ENCODE measurements at places on chromosomes 4 and X. TPM values are rescaled to one million over a fixed set of nuclear protein-coding genes. Genes with fewer than 3 reads are reported as not detected.

DNA sequence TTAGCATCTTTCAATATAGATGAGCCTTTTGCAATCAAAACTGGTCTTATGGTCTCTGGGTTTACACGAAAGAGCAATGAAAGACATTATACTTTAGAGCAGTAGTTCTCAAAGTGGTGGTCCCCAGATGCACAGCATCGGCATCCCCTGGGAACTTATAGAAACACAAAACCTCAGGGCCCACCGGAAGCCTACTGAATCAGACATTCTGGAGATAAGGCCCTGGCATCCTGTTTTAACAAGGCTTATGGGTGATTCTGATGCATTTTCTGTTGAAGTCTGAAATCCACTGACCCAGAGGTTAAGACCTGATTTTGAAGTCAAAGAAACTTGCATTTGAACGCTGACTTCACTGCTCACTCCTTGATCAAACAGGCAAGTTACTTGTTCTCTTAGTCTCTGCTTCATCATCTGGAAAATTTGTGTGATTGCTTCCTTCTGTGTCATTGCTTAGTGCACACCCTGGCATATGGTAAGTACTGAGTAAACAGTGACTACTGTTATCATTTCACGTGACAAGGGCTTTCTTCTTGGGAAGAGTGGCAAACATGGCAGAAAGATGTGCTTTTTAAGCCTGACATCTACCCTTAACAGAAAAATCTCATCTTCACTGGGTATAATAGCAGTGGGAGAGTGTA lies 14.5 kb downstream of the CHRNA9 start:
- H3K36me3 ChIP-seq = no peaks in the 10 kb centered on the region
- no peaks in the 10 kb centered on the region for H3K27me3 ChIP-seq
- no peaks in the 10 kb centered on the region for H3K4me1 ChIP-seq
- DNase-seq = no peak
- H3K27ac ChIP-seq = peak overlapping the region; percentile 44

GRCh38 chr4:105059337-105059736 lies 87.3 kb upstream of the TET2 start:
- H3K27me3 ChIP-seq = no peaks in the 10 kb centered on the region
- H3K27ac ChIP-seq = no peak overlapping the region
- H3K4me3 ChIP-seq = no peak overlapping the region
- H3K36me3 ChIP-seq = no peaks in the 10 kb centered on the region
- no peak for DNase-seq

GRCh38 chrX:138411048-138411447 lies 300.5 kb downstream of the FGF13 start:
- H3K4me3 ChIP-seq = no peak overlapping the region
- no peak overlapping the region for H3K27ac ChIP-seq
- H3K36me3 ChIP-seq = no peaks in the 10 kb centered on the region
- DNase-seq = no peak
- H3K4me1 ChIP-seq = no peaks in the 10 kb centered on the region

The AWAT1 gene
- not detected for total RNA-seq

The SOX3 gene
- 3.4 TPM for total RNA-seq

GRCh38 chr4:77600521-77601451 lies 4.8 kb upstream of the CXCL13 start:
- no peaks in the 10 kb centered on the region for H3K4me1 ChIP-seq
- H3K27me3 ChIP-seq = peaks cover 32% of the 10 kb centered on the region
- no peak overlapping the region for H3K4me3 ChIP-seq
- H3K36me3 ChIP-seq = no peaks in the 10 kb centered on the region
- H3K27ac ChIP-seq = no peak overlapping the region

DNA sequence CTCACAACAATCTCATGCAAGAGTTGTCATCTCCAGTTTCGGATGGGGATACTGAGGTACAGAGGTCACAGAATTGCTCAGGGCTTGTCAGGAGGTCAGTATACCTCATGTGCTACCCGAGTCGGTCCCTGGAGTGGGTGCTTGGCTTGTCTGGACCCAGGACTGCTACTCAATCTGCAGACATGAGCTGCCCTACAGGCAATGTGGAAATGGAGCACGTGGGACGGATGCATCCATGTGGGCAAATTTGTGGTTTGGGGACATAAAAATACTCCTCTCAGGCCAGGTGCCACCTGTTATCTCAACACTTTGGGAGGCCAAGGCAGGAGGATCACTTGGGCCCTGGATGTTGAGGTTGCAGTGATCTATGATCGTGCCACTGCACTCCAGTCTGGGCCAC lies 15.8 kb downstream of the USP11 start:
- H3K36me3 ChIP-seq = peaks cover 28% of the 10 kb centered on the region
- no peaks in the 10 kb centered on the region for H3K4me1 ChIP-seq
- no peak overlapping the region for H3K4me3 ChIP-seq
- no peak overlapping the region for H3K27ac ChIP-seq
- no peaks in the 10 kb centered on the region for H3K27me3 ChIP-seq

DNA sequence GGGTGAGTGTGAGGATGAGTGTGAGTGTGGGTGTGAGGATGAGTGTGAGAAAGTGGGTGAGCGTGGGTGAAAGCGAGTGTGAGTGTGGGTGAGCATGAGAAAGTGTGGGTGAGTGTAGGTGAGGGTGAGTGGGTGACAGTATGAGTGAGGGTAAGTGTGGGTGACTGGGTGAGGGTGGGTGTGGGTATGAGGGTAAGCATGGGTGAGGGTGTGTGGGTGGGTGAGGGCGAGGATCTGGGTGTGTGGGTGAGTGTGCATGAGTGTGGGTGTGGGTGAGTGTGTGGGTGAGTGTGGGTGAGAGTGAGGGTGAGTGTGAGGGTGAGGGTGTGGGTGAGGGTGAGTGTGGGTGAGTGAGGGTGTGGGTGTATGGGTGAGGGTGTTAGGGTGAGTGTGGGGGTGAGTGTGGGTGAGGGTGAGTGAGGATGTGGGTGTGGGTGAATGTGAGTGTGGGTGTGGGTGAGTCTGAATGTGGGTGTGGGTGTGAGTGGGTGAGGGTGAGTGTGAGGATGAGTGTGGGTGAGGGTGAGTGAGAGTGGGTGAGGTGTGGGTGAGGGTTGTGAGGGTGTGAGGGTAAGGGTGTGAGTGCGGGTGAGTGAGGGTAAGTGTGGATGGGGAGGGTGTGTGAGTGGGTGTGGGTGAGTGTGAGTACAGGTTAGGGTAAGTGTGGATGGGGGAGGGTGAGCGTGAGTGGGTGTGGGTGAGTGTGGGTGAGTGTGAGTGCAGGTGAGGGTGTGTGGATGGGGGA lies 48.9 kb downstream of the ING2 start:
- H3K4me1 ChIP-seq = peaks cover 9% of the 10 kb centered on the region
- H3K27me3 ChIP-seq = peaks cover 6% of the 10 kb centered on the region
- H3K4me3 ChIP-seq = no peak overlapping the region
- no peak for DNase-seq
- H3K36me3 ChIP-seq = no peaks in the 10 kb centered on the region

DNA sequence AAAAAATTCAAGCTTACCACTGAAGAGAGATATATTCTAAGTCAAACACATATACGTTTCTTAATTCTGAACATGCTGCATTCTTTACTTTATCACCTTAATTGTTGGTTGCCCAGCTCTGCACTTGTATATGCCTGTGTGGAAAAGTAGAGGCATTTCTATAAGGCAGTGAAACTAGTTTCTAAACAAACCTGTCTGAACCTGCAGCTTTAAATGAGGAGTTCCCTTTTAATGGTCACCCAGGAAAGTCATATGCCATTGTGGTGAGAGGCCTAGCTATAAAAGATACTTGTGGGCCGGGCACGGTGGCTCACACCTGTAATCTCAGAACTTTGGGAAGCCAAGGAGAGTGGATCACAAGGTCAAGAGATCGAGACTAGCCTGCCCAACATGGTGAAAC lies 147.4 kb upstream of the RXFP1 start:
- H3K4me1 ChIP-seq = no peaks in the 10 kb centered on the region
- no peak overlapping the region for H3K4me3 ChIP-seq
- H3K27ac ChIP-seq = no peak overlapping the region
- no peak for DNase-seq
- H3K36me3 ChIP-seq = no peaks in the 10 kb centered on the region
- no peaks in the 10 kb centered on the region for H3K27me3 ChIP-seq

The PNCK gene
- 3.7 TPM for total RNA-seq

DNA sequence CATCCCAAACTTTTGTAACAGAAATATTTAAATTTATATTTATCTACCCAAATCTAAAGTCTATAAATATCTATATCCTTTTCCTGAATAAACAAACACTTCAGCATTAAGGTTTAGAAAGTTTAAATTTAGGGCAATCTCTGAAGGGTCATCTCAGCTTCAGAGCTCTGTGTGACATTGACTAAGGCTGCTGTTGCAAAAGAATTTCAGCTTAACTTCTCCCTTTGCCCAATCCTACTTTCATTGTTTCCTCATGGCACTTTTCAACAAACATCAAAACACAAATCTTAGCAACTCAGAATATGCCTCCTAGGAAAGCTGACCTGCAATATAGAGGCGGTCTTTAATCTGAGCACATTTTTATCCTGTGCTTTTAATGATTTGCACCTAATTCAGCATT lies 79.7 kb upstream of the BANK1 start:
- H3K27ac ChIP-seq = no peak overlapping the region
- H3K36me3 ChIP-seq = no peaks in the 10 kb centered on the region
- no peak for DNase-seq
- H3K4me3 ChIP-seq = no peak overlapping the region

DNA sequence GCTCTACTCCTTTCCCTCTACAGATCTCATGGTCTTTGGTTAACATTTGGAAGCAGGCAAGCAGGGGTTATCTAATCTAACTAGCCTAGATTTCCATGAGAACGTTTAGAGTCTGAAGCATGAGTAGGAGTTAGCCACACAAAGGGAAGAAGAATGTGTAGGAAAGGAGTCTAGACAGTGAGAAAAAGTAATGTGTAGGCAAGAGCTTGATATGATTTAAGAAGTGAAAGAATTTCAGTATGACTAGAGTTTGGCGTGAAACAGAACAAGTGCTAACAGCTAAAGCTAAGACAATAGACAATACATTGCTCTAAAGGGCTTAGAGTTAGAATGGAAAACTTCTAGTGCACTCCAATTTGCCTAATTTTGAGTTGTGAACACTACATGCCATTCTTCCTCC lies 10.8 kb downstream of the CXCL8 start:
- H3K27me3 ChIP-seq = peaks cover 11% of the 10 kb centered on the region
- no peaks in the 10 kb centered on the region for H3K36me3 ChIP-seq
- H3K4me3 ChIP-seq = no peak overlapping the region
- no peaks in the 10 kb centered on the region for H3K4me1 ChIP-seq
- no peak for DNase-seq

The ABHD18 gene
- 13.1 TPM for total RNA-seq

DNA sequence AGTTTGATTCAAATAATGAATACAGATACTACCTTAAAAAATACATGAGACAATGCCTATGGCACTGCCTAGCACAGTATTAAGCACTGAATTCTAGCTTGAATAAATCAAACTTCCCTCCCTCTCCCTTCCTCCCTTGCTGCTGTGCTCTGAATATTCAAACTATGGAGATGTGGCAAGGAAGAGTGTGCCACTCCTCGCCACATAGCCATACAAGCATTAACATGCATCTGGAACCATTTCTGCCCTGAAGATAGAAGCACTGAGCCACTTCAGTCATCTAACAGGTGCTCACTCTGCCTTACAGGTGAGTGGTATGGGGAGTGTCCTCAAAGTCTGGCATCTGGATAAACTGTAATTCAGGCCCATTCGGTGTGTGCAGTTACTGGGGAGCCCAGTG lies 276.9 kb downstream of the ARHGAP24 start:
- peaks cover 5% of the 10 kb centered on the region for H3K4me1 ChIP-seq
- no peak overlapping the region for H3K4me3 ChIP-seq
- no peak for DNase-seq

DNA sequence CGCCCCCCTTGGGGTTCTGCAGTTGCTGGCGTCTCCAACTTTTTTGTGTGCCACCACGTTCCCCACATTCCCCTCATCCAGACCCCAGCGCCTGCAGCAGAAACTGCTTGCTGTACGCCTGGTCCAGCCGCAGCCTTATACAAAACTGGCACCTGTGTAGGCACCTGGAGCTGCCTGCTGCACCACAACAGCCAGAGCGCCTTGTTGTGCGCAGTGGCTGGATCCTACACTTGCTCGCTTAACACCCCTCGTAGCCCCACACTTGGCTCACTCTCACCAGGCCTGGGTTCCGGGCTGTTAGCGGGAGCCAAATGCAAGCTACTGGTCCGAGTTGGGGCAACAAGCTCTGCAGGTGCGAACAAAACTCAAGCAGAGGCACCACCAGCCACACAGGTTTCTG lies 136.8 kb downstream of the TECRL start:
- no peak overlapping the region for H3K27ac ChIP-seq
- no peak for DNase-seq
- H3K27me3 ChIP-seq = no peaks in the 10 kb centered on the region
- no peaks in the 10 kb centered on the region for H3K36me3 ChIP-seq

GRCh38 chrX:132954323-132954722 lies 4.1 kb downstream of the HS6ST2 start:
- peaks cover 18% of the 10 kb centered on the region for H3K36me3 ChIP-seq
- H3K27ac ChIP-seq = no peak overlapping the region
- H3K27me3 ChIP-seq = peaks cover 28% of the 10 kb centered on the region
- peaks cover 24% of the 10 kb centered on the region for H3K4me1 ChIP-seq
- H3K4me3 ChIP-seq = peak overlapping the region; percentile 93
- DNase-seq = no peak

DNA sequence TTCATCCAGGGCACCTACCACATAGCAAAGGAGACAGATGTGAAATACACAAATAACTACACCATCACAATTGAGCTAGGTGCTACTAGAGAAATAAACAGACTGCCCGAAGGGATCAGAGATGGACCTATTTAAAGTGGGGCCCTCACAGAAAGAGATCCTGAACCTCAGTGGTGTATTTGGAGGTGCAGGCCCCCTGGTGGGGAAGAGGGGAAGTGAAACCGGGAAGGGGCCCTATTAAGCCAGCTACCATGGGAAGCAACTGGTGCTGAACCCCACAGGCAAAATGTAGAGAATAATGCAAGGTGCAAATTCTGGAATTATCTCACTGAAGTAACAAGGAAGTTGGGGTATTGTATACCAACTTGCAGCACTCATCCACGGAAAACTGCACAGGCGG lies 78.6 kb upstream of the FAM9A start:
- DNase-seq = no peak
- H3K36me3 ChIP-seq = no peaks in the 10 kb centered on the region
- no peaks in the 10 kb centered on the region for H3K4me1 ChIP-seq
- H3K27ac ChIP-seq = no peak overlapping the region

The PDLIM5 gene
- 76.7 TPM for total RNA-seq

DNA sequence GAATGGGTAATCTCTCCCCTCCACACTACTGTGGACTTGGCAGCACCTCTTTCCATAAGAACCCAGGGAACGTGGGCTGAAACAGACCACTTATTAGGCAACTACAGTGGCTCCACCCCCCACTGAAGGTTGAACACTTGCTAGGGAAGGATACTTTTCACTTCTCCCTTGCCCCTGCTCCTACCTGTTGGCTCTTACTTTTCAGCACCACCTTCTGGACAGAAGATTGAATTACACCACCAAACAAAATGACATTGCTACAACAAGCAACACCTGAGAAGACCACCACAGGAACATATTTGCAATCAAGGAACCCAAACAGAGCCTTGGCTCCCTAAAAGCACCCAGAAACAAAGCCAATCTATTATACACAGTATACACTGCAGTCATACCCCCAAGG lies 132.1 kb upstream of the CXCL13 start:
- no peaks in the 10 kb centered on the region for H3K36me3 ChIP-seq
- H3K4me1 ChIP-seq = no peaks in the 10 kb centered on the region
- peaks cover 30% of the 10 kb centered on the region for H3K27me3 ChIP-seq

GRCh38 chrX:153739754-153740486 lies 15.3 kb downstream of the ABCD1 start:
- H3K27ac ChIP-seq = no peak overlapping the region
- H3K27me3 ChIP-seq = no peaks in the 10 kb centered on the region
- DNase-seq = no peak
- H3K36me3 ChIP-seq = no peaks in the 10 kb centered on the region

The NWD2 gene
- 1.5 TPM for total RNA-seq

GRCh38 chrX:18542905-18543304 lies 117.5 kb downstream of the CDKL5 start:
- DNase-seq = no peak
- H3K4me1 ChIP-seq = peaks cover 6% of the 10 kb centered on the region
- H3K27ac ChIP-seq = no peak overlapping the region
- H3K36me3 ChIP-seq = no peaks in the 10 kb centered on the region

The SPINK2 gene
- 4.6 TPM for total RNA-seq

The SPRY1 gene
- 52.3 TPM for total RNA-seq

The PLP2 gene
- total RNA-seq = 28.2 TPM
